ACHN (cell line): ENCODE measurements at places on chromosomes 5 and 9.

- DNase-seq, result no peak
Observed at GRCh38 chr5:157460921-157461792, 1.1 kb downstream of the NIPAL4 start.

- no peak for DNase-seq
Observed at GRCh38 chr9:98870782-98871557, 63.5 kb downstream of the GALNT12 start.

GRCh38 chr5:43338862-43339261 lies 25.6 kb upstream of the HMGCS1 start:
- no peak for DNase-seq

- DNase-seq, result no peak
Observed at GRCh38 chr5:73126957-73127356, 6.6 kb downstream of the TMEM171 start.

GRCh38 chr5:116557669-116558271 lies 16.9 kb downstream of the SEMA6A start:
- DNase-seq, result peak; percentile 27

DNA sequence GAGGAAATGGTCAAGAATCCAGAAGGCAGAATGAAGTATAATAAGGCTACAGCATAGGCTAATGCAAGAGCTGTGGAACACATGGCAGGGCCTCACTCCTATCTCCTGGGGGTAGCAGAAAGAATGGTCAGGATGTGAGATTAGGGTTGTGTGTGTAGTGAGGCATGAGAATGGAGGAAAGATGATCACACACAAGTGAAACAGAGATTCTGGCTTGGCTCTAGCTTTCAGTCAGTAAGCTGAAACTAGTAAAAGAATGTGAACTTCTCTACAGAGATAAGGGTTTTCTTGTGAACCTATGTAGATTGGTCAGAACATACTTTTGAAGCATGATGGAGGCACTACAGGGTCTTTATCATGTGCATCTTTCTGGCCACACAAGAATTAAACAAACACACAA lies 298.8 kb downstream of the ASTN2 start:
- no peak for DNase-seq

GRCh38 chr9:137892424-137893191 lies 15.0 kb downstream of the CACNA1B start:
- no peak for DNase-seq

- DNase-seq, result peak; percentile 1
Observed at GRCh38 chr9:81174023-81174422, 515.3 kb downstream of the TLE1 start.

GRCh38 chr9:129836311-129837007 lies 1.2 kb downstream of the USP20 start:
- DNase-seq, result no peak

- peak; percentile 27 for DNase-seq
Observed at GRCh38 chr5:179698935-179699615, at the start of gene CANX. Gene CANX (plus strand): TSS chr5:179698967. CDS start chr5:179705682, 6,715 bp downstream.

DNA sequence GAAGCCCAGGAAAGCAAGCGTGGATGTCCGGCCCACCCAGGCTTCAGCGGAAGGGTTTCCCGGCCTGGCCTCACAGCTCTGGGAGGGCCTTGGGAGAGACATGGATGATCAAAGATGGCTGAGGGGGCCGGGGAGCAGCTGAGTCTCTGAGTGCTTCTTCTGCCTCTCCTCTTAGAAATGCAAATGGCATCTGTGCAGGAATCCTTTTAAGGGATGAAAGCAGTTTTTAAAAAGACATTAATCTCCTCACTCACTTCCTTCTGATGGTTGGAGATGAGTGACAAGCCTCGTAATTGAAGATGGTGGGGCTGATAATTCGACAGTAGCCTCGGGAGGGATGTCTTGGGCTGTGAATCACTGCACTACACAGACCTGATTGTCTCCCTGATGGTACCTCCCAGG lies 24.3 kb upstream of the PITX1 start:
- DNase-seq, result no peak

GRCh38 chr9:130829762-130830161 lies 5.3 kb upstream of the ABL1 start:
- DNase-seq, result no peak

DNA sequence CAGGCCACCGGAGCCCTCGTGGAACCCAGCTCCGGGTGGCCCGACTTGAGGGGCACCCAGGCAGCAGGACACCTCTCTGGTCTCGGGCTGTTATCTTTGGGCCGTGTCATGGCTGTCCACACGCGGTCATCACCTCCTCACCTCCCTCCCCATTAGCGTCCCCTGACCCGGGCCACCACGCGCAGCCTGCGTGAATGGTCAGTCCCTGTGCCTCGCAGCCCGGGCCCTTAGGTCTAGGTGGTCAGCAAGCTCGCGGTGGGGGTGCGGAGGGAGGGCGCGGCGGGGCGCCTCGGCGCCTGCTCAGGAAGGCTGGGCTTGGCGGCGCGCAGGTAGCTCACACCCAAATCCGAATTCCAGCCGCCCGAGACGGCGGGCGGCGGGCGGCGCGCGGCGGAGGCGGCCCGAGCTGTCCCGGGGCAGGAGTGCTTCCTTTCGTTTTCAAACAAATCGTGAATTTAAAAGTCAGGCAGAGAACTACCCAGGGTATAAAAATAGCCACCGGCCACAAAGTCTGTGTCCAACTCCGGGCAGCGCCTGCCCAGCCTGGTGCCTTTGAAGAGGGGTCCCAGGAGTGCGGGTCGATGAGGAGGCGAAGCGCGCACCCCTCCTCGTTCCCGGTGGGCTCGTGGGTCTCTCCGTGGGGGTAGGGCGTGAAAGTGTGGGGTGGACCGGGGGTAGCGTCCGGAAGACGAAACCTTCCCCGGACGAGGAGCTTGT lies 1.0 kb upstream of the RXRA start:
- peak; percentile 32 for DNase-seq

GRCh38 chr9:21890696-21891095 lies 88.3 kb downstream of the MTAP start:
- no peak for DNase-seq

GRCh38 chr5:135930029-135930948 lies 24.5 kb downstream of the LECT2 start:
- peak; percentile 44 for DNase-seq

GRCh38 chr9:71096421-71097108 lies 24.9 kb downstream of the TRPM3 start:
- DNase-seq, result no peak

DNA sequence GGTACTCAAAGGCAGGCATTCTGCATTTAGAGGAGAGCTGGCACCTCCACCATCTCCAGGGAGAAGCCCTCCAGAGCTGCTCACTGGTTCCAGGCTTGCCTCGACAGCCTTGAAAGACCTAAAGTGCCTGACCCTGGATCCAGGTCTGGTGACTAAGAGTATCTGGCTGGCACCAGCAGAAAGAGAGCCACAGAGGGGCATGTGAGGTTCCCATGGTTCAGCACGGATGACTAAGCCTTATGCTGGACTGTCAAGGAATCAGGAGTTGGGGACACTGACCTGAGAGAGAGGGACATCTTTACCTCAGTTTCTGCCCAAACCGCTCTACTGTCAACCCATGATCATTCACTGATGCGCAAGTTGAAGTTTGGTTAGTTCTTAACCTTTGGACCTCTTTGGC lies 3.0 kb downstream of the ACTL7A start:
- DNase-seq, result no peak

DNA sequence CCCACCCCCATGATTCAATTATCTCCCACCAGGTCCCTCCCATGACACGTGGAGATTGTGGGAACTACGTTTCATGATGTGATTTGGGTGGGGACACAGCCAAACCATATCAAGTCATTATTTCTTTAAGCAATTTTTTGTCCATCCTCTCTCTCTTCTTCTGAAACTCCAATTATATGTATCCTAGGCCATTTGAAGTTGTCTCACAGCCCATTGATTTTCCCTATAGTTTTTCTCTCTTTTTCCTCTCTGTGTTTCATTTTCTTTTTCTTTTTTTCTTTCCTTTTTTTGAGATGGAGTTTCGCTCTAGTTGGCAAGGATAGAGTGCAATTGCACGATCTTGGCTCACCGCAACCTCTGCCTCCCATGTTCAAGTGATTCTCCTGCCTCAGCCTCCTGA lies 101.9 kb upstream of the CXCL14 start:
- no peak for DNase-seq
